Adrenal gland (tissue), 19 donors: ENCODE measurements at places on chromosomes 5 and 9. TPM values are rescaled to one million over a fixed set of nuclear protein-coding genes. Genes with fewer than 3 reads are reported as not detected.

ZBTB43 gene
- 21.5 TPM for polyA plus RNA-seq

GPR150 gene
- polyA plus RNA-seq = 0.03 TPM

FOXD4L5 gene
- polyA plus RNA-seq = not detected

IL5 gene
- not detected for polyA plus RNA-seq

ADGRD2 gene
- 0.53 TPM for polyA plus RNA-seq

ATOSB gene
- polyA plus RNA-seq = 51.2 TPM

PCDHB6 gene
- polyA plus RNA-seq = 0.73 TPM

ABHD17B gene
- polyA plus RNA-seq = 2.4 TPM

GLRA1 gene
- polyA plus RNA-seq = 1.3 TPM

GRCh38 chr5:104793031-104793754, 1230.6 kb upstream of the NUDT12 start:
- DNase-seq = no peak

GRCh38 chr9:92774274-92774673, 9.6 kb upstream of the BICD2 start:
- DNase-seq = no peak

DNA sequence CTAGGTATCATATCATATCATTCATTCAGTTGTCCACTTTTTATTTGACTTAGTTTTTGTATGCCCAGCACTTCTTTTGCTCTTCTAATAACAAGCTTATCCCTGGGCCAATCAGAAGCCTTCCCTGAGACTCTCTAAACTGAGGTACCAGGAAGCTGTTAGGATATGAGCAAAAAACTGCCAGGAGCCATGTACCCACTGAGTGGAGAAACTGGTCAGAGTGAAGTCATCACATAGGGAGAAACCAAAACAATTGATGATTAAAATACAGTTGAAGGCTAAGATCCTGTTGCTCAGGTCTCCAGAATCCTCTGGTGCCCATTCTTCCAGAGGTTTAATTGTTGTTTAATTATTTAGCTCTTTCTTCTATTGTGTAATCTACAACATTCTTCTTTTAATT, 120.2 kb downstream of the KIAA0825 start:
- no peak for DNase-seq

DNA sequence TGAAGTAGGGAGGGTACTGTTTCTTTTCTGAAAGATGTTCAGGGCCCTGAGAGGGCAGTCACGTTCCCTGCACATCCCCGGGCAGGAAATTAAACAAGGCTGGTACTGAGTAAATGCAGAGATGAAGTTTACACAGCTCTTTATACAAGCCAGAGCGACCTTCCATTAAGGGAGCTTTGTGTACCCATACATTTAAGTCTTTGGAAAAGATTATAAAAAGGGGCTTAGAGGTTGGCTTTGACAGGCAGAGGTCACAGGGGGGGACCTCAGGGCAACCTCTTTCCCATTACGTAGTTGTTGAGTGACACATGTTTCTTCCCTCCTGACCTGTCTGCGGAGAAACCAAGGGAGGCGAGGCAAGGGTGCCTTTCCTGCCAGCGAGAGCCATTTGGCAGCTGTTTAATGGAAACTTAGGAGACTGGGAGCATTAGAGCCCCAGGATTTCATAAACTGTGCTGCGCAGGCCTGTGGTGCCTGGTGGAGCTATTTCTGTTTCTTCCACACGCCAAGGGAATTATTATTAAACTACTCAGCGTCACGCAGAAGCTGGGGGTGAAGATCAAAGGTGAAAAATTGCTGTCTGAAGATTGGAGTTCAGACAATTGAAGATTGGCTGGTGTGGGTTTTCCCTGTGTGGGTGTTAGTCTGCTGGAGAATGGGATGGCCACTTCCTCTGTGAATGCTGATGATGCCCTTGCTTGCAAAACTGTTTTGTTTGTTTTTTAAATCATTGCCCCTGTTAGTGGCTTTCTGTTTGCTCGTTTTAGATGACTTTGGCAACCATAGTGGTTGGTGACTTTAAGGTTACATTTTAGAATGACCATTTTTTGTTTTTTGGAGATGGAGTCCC, 3.2 kb upstream of the SMIM32 start:
- DNase-seq = no peak

- no peak for DNase-seq
Measured at GRCh38 chr9:135758056-135758455, 56.1 kb downstream of the KCNT1 start.

GRCh38 chr9:93594041-93594756, 17.8 kb downstream of the PHF2 start:
- peak; percentile 26 for DNase-seq

DNA sequence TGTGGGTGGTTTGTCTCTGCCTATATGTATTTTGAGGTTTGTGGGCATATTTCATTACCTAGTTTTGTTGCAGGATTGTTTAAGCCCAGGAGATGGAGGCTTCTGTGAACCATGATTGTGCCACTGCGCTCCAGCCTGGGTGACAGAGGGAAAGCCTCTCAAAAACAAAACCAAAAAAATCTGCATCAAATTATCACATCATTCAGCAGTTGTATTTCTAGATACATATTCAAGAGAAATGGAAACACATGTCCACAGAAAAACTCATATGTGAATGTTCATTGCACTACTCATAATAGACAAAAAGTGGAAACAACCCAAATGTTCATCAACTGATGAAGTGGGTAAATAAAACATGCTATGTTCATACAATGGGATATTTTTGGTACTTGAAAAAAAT, 29.9 kb downstream of the HSPA4 start:
- no peak for DNase-seq

GRCh38 chr5:96220610-96221390, 212.2 kb downstream of the PCSK1 start:
- no peak for DNase-seq

DNA sequence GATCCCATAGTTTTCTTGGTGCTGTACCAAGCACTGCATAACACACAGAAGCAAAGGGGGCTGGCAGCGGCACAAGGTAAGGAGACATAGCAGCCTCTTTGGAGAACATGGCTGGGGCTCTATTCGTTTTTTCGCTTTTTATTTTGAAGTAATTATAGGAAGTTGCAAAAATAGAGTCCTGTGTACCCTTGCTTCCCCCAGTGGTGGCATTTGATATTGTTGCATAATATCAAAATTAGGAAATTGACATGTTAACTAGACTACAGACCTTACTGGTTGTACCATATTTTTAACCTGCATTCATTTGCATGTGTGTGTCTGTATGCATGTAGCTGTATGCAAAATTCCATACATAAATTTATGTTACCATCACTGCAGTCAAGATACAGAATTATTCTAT, 6.6 kb upstream of the UBQLN1 start:
- DNase-seq = no peak

DNA sequence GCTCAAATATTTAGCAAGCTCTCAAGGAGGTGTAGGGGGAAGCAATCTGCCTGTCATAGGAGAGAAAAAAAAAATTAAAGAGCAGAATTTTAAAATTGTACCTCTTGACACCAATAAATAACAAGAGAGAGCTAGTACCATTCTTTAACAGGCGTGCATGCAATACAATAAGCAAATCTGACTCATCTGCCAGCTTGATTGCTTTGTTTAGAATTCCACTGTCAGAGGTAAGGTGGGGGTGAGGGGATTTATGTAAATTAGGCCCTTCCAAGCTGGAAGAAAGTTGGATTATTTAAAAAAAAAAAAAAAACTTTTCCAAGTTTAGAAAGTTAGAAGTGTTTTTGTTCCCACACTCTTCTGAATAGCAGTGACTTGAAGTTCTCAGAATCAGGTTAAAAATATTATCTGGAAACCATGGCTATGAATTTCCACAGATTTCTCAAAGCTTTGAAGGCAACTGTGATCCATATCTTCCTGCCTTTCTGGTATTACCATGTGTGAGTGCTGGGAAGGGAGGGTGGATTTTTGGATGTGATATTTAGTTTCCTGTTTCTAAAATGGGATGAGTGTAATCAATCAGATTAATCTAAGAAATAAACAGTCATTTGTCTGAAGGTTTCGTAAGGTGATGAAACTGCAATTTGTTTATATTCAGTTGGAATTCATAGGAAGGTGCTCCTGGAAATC, 477.5 kb downstream of the TLE4 start:
- DNase-seq = no peak

GRCh38 chr9:133713150-133713959, 24.8 kb downstream of the SARDH start:
- DNase-seq = no peak

DNA sequence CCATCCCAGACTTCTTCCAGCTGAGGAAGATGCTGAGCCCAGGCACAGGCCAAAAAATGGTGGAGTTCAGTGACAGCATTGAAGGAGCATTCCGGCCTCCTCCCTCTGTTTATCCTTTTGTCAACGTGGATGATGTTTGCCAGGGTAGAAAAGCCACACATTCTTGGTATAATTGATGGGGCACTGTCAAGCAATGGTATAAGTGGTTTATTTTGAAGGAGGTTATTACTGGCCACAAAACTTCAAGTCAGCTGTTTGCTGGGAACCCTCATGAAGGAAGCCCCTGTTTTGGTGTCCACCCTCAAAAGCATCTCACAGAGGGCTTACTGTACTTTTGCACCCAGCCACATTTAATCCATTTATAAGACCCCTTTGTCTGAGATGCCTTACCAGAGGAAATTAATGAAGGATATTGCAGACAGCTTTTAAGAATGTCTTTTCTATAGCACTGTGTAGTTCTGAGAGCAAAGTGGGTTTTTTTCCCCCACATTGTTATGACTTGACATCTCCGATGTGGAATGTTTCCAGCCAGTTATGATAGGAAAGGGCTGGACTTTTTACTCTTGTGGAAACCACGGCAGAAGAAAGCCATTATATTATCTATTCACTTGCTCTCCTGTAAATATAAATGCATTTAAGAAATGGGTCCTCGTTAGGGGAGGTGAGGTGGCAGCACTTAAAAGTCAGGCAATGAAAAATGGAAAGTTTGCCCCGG, 95.5 kb upstream of the SPATA31D4 start:
- no peak for DNase-seq

- no peak for DNase-seq
Measured at GRCh38 chr5:168300326-168301182, 9.1 kb downstream of the WWC1 start.

GRCh38 chr5:161685461-161685860, at the start of gene GABRA6:
Gene GABRA6, plus strand, starts transcription at chr5:161685721. Its CDS starts 269 bp downstream, at chr5:161685990.
- no peak for DNase-seq
